ENCODE measurements at places on chromosomes 4 and X. TPM values are rescaled to one million over a fixed set of nuclear protein-coding genes. Genes with fewer than 3 reads are reported as not detected.

DNA sequence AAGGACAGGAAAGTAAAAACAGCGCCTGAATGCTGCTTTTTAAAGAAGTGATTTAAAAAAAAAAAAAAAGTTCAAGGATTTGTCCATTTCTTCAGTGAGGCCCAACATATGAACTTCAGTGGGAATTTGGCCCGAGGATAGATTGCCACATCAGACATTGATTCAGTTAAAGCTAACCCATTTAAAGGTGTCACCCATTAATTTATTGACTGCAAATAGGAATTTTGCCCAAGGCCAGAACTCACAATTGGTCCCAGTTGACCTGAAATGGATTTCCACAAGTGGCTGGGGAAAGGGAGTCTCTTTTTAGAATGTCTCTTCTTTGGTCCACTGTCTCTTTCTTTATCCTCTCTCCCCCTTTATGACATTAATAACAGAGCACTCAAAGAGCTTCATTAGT, 86.5 kb upstream of the RPL34 start:
- no peak for DNase-seq

VBP1 gene
- 27.4 TPM for total RNA-seq

DNA sequence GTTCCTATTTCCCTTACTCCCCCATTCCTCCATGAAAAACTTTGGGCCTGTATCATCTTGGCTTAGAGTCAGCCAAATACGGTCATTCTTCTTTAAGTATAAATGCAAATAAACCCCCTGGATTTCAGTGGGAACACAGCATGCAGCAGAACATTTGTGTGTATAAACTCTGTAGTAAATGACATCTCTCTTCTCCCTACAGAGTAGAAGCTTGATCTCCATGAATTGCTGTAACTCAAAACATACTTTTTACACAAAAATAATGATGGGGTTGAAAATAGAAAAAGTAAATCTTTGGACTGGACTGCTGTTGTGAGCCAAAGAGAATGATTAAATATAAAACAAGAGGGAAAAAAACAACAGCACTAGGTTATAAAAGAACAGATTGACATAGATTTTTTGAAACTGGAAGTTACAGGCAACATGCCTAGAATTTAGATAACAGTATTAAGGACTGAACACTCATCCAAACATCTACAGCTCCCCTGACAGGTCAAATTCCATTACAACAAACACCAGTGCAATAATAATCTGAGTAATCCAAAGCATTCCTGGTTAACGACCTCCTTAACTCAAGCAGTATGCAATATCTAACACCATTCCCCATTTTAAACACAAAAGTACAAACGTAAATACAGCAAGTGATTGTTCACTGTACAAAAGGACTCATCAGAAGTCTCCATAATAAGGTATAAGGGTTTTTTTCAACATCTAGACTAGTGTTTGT, 30.7 kb downstream of the TSPAN5 start:
- DNase-seq: no peak

HSFX1 gene
- not detected for total RNA-seq

TEX11 gene
- total RNA-seq: not detected

All from uterus (tissue), 4 donors.